ENCODE measurements at places on chromosomes 5 and 9. TPM values are rescaled to one million over a fixed set of nuclear protein-coding genes. Genes with fewer than 3 reads are reported as not detected.

Gene BRD9
- 33.0 TPM for polyA plus RNA-seq

Gene FRMD3
- polyA plus RNA-seq: 21.4 TPM

- DNase-seq: no peak
Measured at GRCh38 chr5:154196955-154197652, 6.6 kb downstream of the GALNT10 start.

- DNase-seq: no peak
Measured at GRCh38 chr5:171834461-171834860, 48.8 kb downstream of the SMIM23 start.

DNA sequence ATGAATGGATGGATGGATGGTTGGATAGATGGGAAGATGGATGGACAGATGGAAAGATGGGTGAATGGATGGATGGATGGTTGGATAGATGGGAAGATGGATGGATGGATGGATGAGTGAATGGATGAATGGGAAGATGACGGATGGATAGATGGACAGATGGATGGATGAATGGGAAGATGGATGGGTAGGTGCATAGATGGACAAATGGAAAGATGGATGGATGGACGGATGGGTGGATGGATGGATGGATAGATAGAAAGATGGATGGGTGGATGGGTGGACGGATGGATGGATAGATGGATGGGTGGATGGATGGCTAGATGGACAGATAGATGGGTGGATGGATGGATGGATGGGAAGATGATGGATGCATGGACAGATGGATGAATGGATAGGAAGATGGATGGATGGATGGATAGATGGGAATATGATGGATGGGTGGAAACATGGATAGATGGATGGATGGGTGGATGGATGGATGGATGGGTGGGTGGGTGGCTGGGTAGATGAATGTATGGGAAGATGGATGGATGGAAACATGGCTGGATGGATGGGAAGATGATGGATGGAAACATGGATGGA lies 16.5 kb upstream of the EXOC3 start:
- DNase-seq: no peak

GRCh38 chr9:89483592-89484474 lies 14.1 kb downstream of the SEMA4D start:
- DNase-seq: no peak

DNA sequence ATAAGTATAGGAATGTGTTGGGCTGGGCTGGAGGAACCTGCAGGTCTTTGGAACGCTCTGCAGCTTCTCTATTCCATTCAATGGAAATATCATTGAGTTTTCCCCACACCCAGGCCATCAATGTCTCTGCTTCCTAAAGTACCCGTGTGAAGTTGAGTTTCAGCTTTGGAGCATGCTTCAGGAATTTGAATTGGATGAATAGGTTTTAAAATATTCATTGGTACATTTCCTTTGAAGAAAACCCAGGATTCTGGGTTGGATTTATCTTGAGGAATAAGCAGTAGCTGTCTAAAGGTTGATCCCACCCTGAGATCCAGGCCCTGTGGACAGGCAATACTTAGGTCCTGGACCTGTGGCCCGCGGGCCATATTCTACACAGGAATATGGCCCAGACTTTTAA lies 37.3 kb downstream of the INSYN2B start:
- DNase-seq: no peak
